ENCODE measurements at places on chromosomes 7 and 10.

DNA sequence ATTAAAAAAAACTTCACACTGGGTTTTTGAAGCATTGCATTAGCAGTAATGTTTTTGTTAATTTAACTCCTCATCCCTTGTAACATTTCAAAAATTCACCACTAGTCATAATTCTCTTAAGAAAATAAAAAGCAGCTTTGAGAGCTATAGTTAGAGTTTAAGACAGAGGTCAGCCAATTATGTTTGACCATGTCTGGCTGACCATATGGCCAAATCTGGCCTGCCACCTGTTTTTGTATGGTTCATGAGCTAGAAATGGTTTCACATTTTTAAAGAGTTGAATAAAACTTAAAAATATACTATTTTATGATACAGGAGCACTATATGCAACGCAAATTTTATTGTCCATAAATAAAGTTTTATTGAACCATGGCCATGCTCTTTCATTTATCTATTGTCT is 73.0 kb upstream of the LRRTM3 start:
- DNase-seq: no peak

DNA sequence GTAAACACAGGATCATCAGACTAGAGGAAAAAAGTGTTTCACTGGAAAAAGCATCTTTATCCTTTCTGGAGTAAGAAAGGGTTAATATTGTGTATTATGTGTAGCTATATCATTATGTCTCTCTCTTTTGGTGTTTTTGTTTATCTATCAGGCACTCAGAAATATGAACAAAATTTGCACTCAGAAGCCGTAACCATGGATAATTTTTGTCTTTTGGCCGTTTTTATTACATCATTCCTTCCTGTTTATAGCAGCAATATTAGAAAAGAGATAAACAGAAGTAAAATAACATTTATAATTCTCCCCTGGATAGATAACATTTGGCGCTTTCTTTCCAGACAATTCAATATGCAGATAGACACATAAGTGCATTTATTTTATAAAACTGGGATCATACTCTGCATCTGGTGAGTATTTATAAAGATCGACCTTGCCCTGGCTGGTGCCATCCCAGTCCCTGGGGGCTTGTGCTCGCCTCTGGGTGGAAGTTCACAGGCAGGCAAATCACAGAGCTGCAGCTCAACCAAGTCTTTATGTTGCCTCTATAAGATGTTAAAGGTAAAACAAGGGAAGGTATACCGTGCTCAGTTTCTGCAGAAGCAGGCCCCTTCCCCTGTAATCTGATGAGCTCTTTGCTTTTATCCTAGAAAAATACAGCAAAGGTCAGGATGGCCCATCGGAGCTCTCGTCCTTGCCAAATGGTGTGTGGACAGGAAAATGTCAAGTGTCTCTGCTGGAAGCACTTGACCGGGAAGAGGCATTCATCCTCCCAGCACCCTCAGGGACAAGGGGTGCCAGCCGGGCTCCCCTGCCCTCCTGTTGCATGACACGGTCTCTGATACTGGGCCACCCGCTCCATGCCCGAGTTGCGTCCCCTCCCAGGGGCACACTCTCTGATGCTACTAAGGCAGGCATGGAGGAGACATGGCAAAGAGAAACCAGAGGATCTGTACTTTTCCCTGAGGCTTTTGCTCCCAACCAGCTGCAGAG is 43.9 kb downstream of the PYROXD2 start:
- no peak for DNase-seq

DNA sequence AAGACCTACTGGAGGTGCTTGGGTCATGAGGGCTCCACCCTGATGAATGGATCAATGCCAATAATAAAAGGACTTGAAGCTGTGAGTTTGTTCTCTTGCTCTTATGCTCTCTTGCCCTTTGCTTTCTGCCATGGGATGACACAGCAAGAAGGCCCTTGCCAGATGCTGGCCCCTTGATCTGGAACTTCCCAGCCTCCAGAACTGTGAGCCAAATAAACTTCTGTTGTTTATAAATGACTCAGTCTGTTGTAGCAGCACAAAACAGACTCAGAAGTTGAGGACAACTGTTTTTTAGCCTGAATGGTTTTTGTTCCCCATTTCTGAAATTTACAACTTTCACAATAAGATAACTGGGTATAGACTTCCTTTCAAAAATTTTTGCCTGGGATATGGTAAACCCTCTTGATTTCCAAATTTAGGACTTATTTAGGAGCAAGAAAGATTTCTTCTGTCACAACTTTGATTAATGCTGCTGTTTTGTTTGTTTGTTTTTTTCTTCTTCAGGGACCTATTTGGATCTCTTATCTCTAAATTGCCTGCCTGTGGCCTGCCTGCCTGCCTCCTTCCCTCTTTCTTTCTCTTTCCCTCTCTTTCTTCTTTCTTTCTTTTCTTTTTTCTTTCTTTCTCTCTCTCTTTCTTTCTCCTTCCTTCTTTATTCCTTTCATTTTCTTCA is 12.1 kb downstream of the ENTPD1 start:
- no peak for DNase-seq

GRCh38 chr10:71882813-71883659 is 32.0 kb upstream of the PSAP start:
- no peak for DNase-seq

DNA sequence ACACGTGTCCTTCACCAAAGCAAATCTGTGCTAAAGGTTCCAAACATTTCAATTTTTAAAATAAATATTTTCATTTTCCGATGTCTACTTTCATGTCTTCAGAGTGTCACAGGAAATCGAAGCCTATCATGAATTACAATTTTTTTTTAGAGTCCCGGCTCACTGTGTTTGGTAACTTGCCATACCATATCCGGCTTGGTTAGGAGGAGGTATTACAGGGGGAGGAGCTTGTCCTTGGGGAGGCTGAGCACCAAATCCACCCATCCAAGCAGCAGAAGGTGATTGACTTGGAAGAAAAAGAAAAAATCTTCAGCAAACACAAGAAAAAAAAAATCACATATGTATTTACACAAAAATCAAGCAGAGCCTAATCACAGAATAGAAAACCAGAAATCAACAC is 21.3 kb downstream of the TIAL1 start:
- DNase-seq: no peak

DNA sequence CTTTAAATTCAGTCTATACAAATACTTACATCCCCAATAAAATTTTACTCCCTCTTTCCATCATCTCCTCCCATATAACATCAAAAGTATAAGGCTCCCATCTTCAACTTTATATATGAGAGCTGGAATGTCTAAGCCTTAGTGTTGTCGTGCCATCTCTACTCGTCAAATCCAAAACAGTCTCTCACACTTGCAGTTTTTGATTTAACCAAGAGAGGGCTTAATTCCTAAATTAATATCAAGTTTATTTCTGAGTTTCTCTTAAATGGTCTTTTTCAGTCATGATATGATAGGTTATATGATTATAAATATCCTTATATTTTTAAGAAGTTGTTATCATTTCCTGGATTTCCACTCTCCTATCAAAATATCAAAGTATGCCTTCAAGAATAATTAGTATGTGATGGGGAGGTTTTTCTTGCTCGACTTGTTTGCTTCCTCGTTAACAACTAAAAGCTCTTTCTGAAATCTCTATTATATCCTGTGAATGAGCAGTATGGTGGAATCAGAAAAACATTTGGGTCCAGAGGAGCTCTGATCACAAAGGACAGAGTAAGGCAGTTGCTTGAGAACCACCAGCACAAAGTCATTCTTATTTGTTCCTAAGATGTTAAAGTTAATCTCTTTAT is 12.5 kb upstream of the LIPK start:
- DNase-seq: peak; percentile 25

- DNase-seq: peak; percentile 87
These were observed 118.6 kb downstream of the PON1 start for GRCh38 chr7:95205665-95206225.

DNA sequence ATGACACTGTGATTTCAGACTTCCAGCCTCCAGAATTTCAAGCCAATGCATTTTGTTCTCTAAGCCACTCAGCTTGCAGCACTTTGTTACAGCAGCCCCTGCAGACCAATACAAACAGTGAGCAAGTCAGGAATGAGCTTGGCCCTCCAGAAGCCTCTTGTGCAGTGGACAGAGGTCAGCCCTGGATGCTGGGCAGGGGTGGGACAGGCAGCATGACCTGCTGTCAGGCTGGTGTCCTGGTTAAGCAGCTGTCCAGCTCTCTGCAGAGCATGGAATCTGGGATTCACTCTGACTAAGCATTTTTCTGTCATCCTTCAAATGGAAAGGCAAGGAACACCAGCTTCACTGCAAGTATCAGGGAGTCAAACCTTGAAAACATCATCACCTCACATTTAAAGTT is 85.5 kb upstream of the GDF10 start:
- no peak for DNase-seq

DNA sequence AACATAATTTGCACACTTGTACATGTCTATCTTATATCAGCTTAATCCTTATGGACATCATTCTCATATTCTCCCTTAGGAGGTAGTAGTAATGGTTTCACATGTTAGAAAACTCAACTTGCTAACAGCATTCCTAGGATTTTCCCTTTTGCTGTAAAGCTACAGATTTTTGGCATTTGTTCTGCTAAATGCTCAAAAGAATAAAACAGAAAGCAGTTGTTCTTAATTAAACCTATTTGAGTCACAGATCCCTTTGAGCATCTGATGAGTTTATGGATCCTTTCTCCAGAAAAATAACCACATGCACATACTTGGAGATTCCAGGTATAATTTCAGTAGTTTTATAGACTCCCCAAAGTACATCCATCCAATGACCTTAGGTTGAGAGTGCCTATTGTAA is 122.9 kb upstream of the BET1 start:
- DNase-seq: no peak

- no peak for DNase-seq
These were observed 348.2 kb downstream of the DNAJB6 start for GRCh38 chr7:157684909-157685429.

DNA sequence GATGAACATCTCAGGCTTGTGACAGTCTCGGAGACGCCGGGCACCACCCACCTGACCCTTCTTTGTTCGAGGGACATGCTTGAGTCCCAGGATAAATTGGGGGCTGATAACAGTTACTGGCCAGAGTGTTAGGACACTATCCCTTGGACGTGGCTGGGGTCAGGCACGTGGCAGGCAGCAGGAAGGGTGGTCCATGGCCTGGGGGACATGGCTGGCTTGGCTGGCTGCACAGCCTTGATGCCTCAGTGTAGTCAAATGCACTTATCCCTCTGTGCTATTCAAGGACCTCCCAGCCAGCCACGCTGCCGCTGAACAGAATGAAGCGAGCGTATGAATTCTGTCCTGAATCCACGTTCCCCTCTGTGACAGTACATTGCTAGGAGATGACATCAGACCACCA is 662.0 kb upstream of the FOXK1 start:
- no peak for DNase-seq

GRCh38 chr7:129066290-129067131 is 11.6 kb upstream of the TNPO3 start:
- peak; percentile 29 for DNase-seq

Measured in ACHN (cell line).